Activated naive CD8-positive, alpha-beta T cell treated with anti-CD3 and anti-CD28 coated beads for 36 hours (primary cell): ENCODE measurements at places on chromosomes 7 and 10.

- H3K4me1 ChIP-seq: peaks cover 4% of the 10 kb centered on the region
- H3K4me3 ChIP-seq: no peak overlapping the region
- H3K27ac ChIP-seq: no peak overlapping the region
- DNase-seq: no peak
Observed at GRCh38 chr10:114342976-114343375, 61.3 kb downstream of the AFAP1L2 start.

DNA sequence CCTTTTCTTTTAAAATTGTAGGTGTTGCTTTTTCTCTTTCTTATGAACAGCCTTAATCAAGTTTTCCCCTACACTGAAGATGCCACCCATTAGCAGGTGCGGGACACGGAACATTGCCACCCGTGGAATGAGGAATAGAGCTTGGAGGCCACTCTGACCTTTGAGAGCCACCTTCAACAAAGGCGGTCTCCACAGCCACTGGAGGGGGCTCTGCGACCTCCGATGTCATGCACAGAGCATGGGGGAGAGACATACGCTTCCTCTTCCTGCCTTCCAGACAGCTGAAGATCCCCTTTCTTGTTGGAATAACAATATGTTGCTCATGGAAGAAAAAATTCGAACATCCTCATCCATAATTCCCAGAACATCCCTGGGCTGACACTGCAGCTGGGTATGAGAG lies 39.1 kb downstream of the ADARB2 start:
- no peaks in the 10 kb centered on the region for H3K4me1 ChIP-seq
- H3K4me3 ChIP-seq: no peak overlapping the region
- peaks cover 29% of the 10 kb centered on the region for H3K27me3 ChIP-seq
- H3K36me3 ChIP-seq: no peaks in the 10 kb centered on the region

DNA sequence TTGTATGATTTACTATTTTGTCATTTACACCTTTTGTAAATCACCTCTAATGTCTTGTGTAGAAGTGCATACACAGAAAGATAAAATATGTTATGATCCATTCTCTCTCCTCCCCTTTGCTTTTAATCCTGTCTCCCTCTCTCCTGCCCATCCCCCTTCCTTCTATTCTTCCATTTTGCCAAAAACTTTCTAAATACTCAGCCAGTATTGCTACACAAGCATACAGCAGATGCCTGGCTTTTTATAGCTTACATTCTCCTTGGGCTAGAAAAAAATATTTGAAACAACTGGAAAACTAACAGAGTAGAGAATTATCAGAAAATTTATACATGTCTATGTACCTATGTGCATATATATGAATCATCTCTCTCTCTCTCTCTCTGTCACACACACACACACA lies 308.7 kb upstream of the BMPER start:
- DNase-seq: no peak
- H3K4me3 ChIP-seq: no peak overlapping the region
- H3K4me1 ChIP-seq: no peaks in the 10 kb centered on the region
- no peaks in the 10 kb centered on the region for H3K27me3 ChIP-seq
- no peaks in the 10 kb centered on the region for H3K36me3 ChIP-seq

GRCh38 chr7:157775021-157775559 lies 438.3 kb downstream of the DNAJB6 start:
- peaks cover 27% of the 10 kb centered on the region for H3K27me3 ChIP-seq
- H3K4me3 ChIP-seq: no peak overlapping the region
- H3K4me1 ChIP-seq: no peaks in the 10 kb centered on the region
- no peak for DNase-seq
- no peak overlapping the region for H3K27ac ChIP-seq
- H3K36me3 ChIP-seq: peaks cover 2% of the 10 kb centered on the region

DNA sequence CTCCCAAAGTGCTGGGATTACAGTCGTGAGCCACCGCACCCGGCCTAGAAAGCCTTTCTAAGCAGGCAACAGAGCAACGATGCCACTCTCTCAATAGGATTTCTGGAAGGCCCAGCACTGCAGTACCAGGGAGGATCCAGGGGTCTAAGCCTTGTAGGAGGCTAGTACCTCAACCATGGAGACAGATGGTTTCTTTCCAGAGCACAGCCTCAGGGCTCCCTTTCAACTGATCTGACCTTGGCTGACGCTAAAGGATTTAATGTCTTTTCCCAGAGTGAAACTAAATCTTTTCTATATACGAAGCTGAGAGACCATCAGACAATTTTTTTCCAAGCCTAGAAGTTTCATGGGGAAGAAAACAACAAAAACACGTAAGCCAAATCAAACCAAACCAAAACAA lies 78.0 kb downstream of the WDR11 start:
- no peak for DNase-seq
- H3K4me3 ChIP-seq: no peak overlapping the region
- H3K27me3 ChIP-seq: no peaks in the 10 kb centered on the region
- H3K36me3 ChIP-seq: no peaks in the 10 kb centered on the region

- H3K36me3 ChIP-seq: no peaks in the 10 kb centered on the region
- H3K4me1 ChIP-seq: no peaks in the 10 kb centered on the region
- DNase-seq: no peak
- H3K4me3 ChIP-seq: no peak overlapping the region
- no peak overlapping the region for H3K27ac ChIP-seq
- no peaks in the 10 kb centered on the region for H3K27me3 ChIP-seq
Observed at GRCh38 chr7:458511-459245, 61.0 kb downstream of the PDGFA start.

DNA sequence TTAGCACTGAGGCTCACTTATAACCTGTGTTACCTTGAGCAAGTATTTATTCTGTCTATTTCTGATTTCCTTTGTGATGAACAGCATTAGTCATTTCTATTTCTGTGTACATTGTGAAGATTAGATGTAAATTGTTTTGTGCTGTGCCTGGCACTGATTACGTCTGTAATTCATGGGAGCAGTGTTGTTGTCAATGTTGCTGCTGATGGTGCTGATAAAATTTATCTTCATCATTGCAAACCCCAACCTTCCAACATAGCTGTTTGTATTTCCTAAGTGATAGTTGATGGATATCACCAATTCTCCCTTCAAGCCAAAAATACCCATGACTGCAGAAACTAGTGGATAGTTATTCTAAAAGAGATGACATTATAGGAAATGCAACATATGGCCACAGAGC lies 400.5 kb upstream of the GRM3 start:
- no peaks in the 10 kb centered on the region for H3K27me3 ChIP-seq
- DNase-seq: no peak
- no peak overlapping the region for H3K27ac ChIP-seq
- H3K36me3 ChIP-seq: no peaks in the 10 kb centered on the region

DNA sequence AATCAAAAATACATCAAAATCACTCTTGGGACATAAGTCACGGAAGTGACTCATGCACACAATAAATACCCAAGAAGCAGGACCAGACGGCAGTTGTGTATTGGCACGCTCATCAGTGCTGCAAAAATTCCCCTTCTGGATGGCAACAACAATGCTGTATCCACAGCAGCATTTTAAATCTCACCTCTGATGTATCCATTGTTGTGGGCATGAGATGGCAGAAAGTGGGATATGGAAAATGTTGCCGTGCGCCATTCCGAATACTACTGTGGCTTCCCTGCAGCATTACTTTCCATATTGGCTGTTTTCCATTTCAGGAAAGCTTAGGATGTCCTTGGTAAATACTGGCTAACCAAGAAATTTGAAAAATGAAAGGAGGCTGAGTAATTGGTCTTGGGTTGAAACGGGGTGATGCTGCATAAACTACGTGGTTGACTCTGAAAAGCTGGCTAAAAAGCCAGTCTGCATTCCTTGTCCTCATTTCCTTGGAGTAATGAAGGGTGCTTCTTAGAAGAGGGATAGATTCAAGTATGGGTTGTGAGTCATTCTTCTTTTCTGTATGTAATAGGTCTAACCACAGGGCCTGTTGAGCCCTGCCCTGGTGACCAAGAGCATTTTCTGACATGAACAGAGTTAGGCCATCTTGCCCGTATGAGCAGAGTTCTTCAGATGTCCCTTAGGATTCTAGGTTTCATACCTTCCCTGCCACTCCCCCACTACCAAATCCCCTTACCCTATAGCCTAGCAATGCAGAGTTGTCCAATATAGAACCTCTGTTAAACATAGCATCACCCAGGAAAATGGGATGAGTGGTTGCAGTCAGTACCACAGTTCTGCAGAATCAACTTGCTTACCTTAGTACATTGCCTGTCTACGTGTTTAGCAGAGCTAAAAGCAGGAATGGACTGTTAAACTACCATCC lies 36.3 kb upstream of the TOMM7 start:
- H3K36me3 ChIP-seq: peaks cover 79% of the 10 kb centered on the region
- H3K27me3 ChIP-seq: no peaks in the 10 kb centered on the region
- peak overlapping the region; percentile 48 for H3K4me3 ChIP-seq
- no peak for DNase-seq
- H3K4me1 ChIP-seq: peaks cover 49% of the 10 kb centered on the region
- peak overlapping the region; percentile 64 for H3K27ac ChIP-seq

DNA sequence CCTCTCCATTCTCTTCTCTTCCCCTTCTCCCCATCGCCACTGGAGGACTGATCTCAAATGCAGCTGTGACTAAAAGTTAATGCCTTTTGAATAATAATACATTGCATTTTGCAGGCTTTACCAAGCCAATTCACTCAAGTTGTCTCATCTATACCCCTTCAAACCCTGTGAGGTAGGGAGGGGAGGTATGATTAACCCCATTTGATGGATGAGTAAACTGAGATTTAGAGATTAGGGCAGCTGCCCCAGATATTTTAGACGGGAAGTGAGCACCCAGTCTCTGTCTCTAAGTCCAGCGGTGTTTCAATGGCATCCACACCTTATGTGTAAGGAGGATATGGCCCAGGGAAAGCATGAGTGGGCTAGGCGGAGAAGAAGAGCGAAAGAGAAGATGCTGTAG lies 1.1 kb downstream of the CPA5 start:
- no peak for DNase-seq
- H3K27ac ChIP-seq: no peak overlapping the region
- H3K27me3 ChIP-seq: no peaks in the 10 kb centered on the region

GRCh38 chr10:117860823-117861222 lies 185.9 kb downstream of the RAB11FIP2 start:
- no peaks in the 10 kb centered on the region for H3K4me1 ChIP-seq
- no peak for DNase-seq
- no peak overlapping the region for H3K27ac ChIP-seq
- no peak overlapping the region for H3K4me3 ChIP-seq

- H3K4me3 ChIP-seq: peak within 1 kb of the TSS; percentile 94
- peaks cover 2% of the 10 kb centered on the region for H3K36me3 ChIP-seq
- DNase-seq: no peak
- H3K27ac ChIP-seq: peak within 1 kb of the TSS; percentile 92
- H3K27me3 ChIP-seq: no peaks in the 10 kb centered on the region
- peaks cover 30% of the 10 kb centered on the region for H3K4me1 ChIP-seq
Observed at GRCh38 chr7:151057506-151057988, at the start of gene CDK5. Gene CDK5 (minus strand): TSS chr7:151057897. CDS start chr7:151057848, 49 bp downstream.

- H3K4me3 ChIP-seq: no peak overlapping the region
- no peaks in the 10 kb centered on the region for H3K36me3 ChIP-seq
- no peak overlapping the region for H3K27ac ChIP-seq
- H3K4me1 ChIP-seq: no peaks in the 10 kb centered on the region
- peaks cover 37% of the 10 kb centered on the region for H3K27me3 ChIP-seq
- DNase-seq: no peak
Observed at GRCh38 chr10:117001144-117001543, 3.8 kb downstream of the SHTN1 start.

- no peak overlapping the region for H3K4me3 ChIP-seq
- H3K27me3 ChIP-seq: no peaks in the 10 kb centered on the region
- peaks cover 30% of the 10 kb centered on the region for H3K4me1 ChIP-seq
- H3K36me3 ChIP-seq: peaks cover 44% of the 10 kb centered on the region
Observed at GRCh38 chr7:36965625-36966024, 241.3 kb upstream of the AOAH start.

DNA sequence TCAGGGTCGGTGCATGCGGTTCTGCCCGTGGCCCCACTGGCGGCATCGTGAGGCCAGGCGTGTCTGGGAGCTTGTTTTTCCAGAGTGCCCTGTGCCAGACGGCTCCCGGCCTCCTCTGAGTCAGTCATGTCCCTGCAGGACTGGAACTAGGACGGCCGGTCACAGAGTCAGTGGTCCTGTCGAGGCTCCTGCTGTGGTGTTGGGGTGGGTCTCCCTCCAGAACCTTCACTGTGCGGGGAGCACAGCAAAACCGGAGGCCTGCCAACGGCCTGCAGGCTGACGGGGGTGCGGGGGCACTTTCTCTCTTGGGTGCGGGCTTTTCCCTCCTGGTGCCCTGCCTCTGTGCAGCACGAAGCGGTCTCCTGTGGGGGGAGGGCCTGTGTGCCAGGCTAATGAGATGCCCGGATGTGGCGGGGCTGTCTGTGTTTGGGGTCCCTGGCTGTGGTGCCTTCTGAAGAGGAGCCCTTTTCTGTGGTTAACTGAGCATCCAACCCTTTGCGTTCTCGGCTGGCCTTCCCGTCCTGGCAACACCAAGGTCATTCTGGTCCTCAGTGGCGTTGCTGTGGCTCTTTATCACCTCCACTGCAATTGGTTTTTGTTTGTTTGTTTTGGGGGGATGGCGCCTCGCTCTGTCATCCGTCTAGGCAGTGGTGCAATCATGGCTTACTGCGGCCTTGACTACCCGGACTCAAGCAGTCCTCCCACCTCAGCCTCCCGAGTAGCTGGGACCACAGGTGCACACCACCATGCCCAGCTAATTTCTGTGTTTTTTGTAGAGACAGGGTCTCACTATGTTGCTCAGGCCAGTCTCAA lies 8.0 kb downstream of the GET4 start:
- H3K27me3 ChIP-seq: no peaks in the 10 kb centered on the region
- no peak overlapping the region for H3K27ac ChIP-seq
- DNase-seq: no peak
- H3K36me3 ChIP-seq: peaks cover 4% of the 10 kb centered on the region
- no peak overlapping the region for H3K4me3 ChIP-seq

DNA sequence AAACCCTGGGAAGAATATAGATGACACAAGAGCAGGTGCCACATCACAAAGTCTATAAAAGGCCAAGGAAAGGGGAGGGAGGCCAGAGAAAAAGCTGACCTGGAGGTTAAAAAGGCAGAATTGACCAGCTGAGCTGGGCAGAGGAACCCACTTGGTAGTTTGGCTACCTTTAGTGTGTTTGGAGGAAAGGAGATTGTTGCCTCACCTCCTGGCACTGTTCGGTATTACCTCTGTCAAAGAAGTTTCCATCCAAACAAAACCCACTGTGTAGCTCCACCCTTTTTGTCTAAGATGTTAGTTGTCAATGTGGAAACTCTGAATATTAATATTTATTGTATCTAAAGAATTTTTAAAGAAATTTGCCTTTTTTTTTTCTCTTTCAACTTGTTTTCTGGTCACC lies 23.4 kb downstream of the ENTPD7 start:
- H3K4me1 ChIP-seq: no peaks in the 10 kb centered on the region
- no peak overlapping the region for H3K27ac ChIP-seq
- peaks cover 2% of the 10 kb centered on the region for H3K36me3 ChIP-seq
- no peaks in the 10 kb centered on the region for H3K27me3 ChIP-seq

DNA sequence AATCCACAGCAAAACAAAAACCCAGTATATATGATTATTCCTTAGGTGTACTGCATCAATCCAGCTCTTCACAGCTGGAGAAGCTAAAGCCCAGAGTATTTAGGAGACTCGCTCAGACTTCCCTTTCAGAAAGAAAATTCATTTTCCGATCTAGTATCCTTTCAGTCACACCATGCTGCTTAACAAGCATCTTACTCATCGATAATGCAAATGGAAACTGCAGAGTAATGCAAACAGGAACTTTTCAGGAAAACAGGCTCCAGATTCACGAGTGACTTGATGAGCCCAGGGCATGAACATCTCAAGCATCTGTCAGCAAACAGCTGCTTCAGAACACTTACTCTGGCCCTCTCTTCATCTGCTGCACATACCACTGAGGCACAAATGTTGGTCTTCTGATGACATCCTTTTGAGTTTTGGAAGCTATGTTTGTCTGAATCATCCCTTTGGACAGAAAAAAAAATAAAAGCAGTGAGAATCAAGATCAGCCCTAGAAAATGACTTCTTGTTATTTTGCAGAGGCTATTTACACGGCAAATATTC lies 24.9 kb upstream of the ZC3HAV1L start:
- H3K27ac ChIP-seq: peak overlapping the region; percentile 67
- H3K36me3 ChIP-seq: peaks cover 47% of the 10 kb centered on the region
- no peak overlapping the region for H3K4me3 ChIP-seq
